ENCODE measurements at places on chromosomes 2 and 18.

- DNase-seq = no peak
Measured at GRCh38 chr18:11761553-11761952, 72.5 kb downstream of the GNAL start.

DNA sequence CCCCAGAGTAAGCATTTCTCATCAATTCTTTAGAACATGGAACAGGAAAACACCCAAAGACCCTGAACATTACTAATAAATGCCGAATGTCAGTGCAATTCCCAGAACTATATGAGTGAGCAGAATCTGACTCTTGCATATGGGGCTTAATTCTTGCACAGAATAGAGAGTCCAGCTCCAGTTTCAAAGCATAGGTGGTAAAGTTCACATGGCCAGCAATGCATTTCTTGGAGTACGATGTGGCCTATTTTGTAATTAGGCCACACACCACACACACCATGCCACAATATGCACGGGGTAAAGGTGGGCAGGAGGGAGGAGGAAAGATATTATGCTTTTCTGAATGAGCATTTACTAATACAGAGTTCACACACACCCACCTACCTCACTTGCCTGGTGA lies 56.5 kb downstream of the PLA2R1 start:
- no peak for DNase-seq

DNA sequence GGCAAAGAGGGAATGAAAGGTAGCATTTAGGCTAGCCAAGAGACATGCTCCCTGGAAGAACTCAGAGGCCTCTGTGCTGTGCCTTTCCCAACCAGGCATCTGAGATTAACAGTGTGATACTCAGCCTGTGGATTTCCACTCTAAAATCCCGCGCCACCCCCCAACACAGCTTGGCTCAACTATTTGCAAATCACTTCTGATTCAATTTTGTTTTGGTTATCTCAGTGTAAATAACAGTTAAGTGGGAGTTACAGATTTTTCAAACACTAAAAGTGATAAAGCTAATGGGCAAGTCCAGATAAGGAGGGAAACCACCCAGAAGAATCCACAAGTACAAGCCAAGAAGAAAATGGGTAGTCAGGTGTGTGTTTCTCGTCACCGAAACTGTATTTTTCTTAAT lies 1.4 kb upstream of the NRP2 start:
- DNase-seq = no peak

GRCh38 chr18:48997681-48997984 lies 46.9 kb upstream of the SMAD7 start:
- no peak for DNase-seq

DNA sequence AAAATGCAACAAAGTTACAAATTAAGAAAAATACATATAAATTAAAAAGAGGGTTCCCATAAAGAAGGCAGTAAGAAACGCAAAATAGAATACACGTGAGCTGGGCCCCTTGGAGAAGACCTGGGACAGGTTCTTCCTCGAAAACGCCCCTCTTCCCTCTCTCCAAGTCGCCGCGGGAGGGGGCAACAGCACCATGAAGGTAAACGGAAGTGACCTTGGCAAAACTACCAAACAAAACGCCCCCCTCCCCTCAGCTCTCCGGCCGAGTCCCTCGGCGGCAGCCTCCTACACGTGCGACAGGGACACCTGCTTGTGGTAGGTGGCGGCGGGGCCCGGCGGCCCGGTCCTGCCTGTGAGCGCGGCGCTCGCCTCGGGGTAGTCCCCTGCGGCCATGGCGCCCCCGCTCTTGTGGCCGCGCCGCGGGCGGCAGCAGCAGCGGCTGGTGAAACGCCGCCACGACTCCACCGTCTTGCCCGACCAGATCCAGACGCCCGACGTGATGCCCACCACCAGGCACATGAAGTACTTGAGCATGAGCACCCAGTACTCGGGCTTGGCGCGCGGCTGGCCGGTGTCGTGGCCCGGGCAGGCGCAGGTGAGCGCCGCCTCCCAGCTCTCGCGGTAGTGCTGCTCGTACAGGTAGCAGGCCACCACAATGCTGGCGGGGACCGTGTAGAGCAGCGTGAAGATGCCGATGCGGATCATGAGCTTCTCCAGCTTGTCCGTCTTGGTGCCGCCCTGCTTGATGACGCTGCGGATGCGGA lies 2.8 kb downstream of the FZD5 start:
- no peak for DNase-seq

DNA sequence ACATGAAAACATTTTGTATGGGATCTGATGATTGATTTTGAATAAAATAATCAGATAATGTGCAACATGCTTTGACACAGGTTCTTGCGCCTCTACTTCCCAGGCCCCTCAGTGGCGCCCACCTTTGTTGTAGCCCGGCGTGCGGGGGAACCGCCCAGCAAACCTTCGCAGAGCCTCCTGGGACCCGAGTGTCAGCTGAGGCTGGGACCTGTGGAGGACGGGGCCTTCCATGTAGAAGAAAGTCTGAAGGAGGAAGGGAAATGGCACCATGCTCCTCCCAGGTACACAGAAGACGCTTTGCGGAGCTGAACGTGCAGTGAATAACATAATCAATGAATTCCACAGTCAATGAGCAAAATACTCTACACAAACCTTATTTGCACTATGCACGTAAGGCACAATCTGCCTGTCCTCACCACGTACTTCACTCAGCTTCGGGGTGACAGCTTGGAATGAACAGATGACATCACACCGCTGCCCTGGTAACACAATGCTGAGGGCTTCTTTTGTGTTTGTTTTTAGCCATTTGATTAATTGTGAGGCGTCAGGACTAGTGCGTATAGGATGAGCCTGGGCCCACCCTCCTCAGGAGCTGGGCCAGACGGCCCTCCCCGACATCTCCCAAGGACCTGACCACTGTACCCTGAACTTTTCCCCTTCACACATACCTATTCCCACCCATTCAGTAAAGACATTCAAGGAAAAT lies 78.1 kb downstream of the TWIST2 start:
- DNase-seq = no peak

GRCh38 chr2:233449081-233449901 lies 95.0 kb downstream of the DGKD start:
- no peak for DNase-seq

GRCh38 chr2:227939271-227940027 lies 68.0 kb downstream of the DAW1 start:
- DNase-seq = no peak

DNA sequence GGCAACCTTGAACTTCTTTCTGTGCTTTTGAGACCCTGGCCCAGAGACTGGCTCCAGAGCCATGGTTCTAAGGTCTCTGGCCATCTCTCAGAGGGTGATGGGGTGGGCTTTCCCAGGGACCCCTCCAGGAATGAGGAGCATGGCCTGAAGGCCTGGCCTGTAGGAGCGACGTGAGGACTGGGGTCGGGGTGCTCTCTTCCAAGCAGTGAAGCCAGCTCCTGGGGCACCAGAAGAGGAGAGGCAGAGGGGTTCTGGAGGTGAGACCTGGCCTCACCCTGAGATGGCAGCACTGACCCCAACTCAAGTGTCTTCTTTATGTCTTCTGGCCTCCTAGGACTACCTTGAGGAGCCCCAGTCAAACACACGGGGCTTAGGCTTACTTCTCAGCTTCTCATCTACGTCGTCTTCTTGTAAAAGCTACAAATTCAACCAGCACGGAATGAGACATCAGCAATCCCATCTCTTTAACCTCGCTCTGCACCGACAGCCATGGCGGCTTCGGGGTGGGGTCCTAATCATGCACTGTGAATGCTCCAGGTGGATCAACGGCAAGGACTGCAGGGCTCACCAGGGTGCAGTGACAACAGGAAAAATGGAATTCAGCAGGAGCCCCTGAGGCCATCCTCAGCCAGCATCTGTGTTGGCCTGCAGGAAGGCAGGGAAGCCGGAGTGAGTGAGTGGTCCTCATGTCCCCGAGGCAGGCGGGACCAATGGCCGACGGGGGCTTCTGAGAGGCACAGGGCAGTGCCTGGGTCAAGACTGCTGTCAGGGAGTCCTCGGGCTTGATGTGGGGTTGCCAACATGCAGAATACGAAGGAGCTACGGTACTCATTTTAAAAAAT lies 214.1 kb downstream of the HDAC4 start:
- no peak for DNase-seq

GRCh38 chr2:241195506-241196130 lies 7.1 kb downstream of the ANO7 start:
- no peak for DNase-seq

- no peak for DNase-seq
Measured at GRCh38 chr2:178241844-178242551, 47.7 kb downstream of the OSBPL6 start.

DNA sequence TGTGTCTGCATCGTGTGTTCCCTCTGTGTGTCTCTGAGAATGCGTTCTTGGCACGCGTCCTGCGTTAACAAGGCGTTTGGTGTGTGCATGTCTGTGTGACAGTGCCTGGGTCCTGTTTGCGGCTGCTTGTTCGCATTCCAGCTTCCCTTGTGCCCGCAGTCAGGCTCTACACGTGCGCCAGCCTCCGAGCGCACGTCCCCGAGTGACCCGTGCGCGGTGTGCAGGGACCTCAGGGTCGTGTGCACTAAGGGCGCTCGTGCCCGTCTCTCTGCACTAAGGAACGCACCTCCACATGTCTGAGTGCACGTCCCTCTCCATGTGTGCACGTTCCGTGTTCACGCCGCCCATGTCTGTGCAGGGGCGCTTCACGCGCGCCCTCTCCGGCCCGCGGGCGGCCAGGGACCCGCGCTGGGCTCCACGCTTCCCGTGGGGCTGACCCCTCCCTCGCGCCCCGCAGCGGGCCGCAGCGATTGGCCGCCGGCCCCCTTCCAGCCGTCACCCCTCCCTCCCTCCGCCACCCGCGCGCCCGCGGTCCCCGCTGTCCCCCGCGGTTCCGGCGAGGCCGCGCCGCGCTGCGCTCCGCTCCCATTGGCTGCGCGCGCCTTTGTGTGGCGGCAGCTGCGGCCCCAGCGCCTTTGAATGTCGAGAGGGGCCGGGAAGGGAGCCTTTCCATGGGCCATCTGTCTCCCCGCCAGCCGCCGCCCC lies 229.4 kb downstream of the HAUS1 start:
- DNase-seq = no peak

DNA sequence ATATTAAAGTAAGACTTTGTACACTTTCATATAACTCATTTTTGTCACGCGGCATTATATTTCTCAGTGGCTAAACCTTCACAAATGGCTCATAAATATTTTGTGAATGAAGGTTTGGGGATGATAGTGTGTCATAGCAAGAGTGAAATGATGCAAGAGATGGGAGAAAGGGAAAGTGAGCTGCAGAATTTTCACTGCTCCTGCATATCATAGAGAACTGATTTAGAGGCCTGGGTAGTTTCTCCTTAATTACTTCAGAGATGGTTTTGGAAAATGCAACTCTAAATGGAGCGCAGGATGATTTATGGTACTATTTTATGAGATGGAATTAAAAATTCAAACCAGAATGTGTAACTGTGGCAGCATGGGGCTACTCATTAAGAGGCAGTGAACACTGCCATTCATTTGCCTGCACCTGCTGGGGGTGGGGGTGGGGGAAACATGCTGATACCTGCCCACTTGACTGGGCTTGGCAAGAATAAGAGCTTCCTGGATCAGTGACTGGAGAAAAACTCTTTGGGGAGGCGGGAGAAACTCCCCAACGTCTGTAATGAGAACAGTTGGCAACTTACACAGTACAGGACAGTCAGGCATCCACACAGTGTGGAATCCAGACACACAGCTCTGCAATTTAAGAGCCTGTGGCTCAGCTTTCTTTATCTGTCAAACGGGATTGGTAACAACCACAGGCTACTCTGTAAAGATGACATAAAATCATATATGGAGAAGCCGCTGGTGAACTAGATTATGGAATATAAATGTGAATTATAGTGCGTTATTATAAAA lies 941.9 kb downstream of the SLC4A3 start:
- no peak for DNase-seq

GRCh38 chr2:129708221-129708967 lies 271.1 kb upstream of the RAB6C start:
- DNase-seq = no peak

DNA sequence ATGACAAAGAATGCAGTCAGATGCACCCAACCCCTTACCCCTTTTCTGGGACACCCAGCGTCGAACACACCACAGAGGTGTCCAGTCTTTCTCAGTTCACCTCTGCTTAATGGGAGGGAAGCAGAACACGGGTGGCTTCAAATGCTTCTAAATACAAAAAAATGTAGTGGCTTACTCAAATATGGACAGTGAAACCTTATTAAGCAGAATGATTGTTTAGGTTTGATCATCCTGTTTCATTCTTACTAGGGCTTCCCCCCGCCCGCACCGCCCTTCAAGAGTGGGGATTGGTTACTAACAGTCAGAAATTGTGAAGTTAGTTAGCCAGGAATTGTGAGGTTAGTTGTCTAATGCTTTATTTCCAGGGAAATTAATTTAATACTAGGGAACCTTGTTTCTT lies 21.6 kb downstream of the ATG16L1 start:
- DNase-seq = no peak

- DNase-seq = no peak
Measured at GRCh38 chr2:199370150-199370780, 87.5 kb downstream of the SATB2 start.

DNA sequence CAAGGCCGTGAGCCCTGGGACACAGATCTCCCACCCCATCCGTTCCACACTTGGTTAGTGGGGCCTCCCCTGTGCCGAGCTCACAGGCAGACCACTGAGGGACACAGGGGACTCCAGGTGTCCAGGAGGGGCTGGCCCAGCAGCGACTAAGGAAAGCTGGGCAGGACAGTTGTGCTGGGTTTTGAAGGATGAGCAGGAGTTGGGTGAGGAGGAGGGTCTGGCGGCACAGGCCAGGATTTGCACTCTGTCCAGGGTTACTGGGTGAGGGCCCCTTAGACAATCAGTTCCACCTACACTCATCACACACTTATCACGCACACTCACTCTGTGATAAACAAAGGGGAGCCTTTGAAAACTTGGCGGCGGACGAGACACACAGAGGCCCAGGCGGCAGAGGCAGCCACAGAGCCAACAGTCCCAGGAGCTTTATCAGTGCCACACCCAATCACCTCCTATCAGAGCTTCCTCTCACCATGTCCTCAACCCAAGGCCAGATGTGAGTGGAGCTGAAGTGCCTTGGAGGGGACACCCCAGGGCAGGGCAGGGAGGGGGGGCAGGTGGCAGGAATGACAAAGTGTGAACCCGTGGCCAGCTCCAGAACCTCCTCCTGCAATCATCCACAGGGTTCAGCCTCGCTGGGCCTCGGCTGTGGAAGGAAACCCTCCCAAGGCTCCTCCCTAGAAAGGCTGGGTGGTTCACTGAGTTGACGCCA lies 26.6 kb downstream of the BIN1 start:
- DNase-seq = no peak

DNA sequence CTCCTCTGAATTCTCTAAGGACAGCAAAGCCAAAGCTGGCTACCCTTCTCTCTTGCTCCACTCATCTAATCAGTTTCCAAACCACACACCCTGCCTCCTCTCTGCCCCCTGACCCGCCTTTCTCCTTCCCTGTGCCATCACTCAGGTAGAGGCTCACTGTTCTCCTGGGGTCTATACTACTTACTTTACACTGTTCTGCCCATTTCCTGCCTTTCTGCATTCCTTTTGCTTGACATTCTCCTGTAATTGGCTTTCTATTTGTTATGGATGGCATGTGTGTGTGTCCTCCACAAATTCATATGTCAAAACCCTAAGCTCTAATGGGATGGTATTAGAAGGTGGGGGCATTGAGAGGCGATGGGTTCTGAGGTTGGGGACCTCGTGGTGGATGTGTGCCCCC lies 675.2 kb upstream of the ID2 start:
- no peak for DNase-seq

GRCh38 chr2:185255566-185255965 lies 483.0 kb upstream of the FSIP2 start:
- DNase-seq = no peak

Measured in stimulated activated CD8-positive, alpha-beta memory T cell treated with anti-CD3 and anti-CD28 coated beads, Interleukin-15, amount 100 ng/mL, for 24 hours (primary cell).